NCI-H446 treated with DMSO at 0.1 percent for 48 hours (cell line): ENCODE measurements at places on chromosomes 1 and 21.

DNA sequence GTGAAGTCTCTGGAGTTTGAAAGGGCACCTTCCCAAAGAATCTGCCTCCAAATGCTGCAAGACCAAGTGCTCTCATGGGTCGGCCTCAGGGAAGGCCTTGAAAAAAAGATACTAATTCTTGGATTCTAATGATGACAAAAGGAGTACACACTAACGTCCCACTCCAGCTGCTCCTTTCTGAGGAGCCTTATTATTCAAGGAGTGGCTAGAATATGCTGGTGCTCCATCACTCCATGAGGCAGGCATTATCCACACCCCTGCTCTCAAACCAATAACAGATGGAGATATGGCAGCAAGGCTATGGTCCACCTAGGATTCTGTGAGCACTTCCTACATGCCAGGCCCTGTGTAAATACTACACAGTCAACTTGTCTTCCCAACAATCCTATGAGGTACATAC is 54.4 kb downstream of the FAM78B start:
- DNase-seq, result no peak

DNA sequence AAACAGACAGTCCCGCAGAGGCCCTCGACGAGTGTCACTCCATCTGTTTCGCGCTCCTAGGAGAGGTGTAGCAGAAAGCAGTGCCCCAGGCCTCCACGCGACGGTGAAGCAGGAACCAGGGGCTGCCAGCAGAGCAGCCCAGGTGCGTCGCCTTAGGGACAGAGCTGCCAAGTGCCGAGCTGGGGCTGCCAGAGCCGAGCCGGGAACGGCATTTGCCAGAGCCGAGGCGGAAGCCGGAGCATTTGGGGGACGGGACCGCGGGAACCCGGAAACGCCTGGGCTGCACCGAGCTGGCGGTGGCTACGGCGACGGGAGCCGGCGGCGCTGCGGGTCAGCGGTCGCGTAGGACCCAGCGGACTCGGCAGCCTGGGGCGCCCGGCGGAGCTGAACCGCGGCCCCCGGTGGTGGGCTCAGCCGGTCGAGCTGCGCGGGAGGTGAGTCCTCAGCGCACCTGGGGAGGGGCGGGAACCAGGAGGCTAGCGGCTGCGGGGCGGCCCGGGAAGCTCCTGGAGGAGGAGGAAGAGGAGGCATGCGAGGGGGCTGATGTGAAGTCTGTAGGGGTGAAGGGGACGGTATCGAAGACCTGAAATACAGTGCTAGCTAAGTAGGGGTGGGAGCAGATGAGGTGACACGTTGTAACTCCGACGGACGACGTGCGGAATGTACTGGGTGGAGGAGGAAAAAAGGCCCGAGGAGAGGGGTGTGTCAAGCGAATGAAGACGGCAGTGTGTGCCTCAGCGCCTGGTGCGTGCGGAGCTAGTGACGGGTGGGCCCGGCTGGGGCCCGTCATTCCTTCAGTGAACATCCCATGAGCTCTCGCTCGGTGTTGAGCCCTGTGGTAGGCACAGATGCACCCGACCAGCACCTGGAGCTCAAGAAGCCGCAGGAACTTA is at the start of gene SLC35A3:
Gene SLC35A3, plus strand, starts transcription at position 268 of the 893 bp plus-strand sequence. CDS start 23,559 bp downstream, outside the sequence.
- DNase-seq, result peak; percentile 27

GRCh38 chr1:44895919-44896734 is 53.1 kb upstream of the PTCH2 start:
- no peak for DNase-seq

DNA sequence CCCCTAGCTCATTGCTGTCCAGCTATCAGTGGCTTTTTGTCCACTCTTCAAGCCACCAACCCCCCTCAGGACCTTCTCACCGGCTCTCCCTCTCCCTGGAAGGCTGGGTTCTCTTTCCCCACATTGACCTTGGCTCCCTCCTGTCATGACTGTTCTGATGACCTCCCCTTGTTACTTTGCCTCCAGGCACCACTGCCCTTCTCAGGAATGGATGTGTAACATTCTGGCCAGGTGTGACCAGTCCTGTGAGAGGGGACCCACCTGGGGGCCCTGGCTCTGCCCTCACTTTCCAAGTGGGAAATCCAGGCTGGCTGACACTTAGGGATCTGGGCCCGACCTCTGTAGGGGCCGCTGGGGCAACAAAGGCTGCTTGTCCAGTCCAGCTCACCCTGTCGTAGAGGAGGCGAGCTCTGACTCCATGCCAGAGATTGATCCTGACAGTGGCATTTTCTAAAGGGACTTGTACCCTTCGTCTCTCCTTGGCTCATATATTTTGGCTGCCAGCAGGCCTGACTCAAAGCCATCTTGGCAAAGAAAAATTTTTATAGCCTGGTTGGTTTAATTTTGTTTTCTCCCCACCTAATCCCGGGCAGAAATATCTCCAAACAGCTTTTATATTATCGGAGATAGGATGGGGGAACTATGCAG is 37.9 kb upstream of the USP24 start:
- DNase-seq, result no peak

DNA sequence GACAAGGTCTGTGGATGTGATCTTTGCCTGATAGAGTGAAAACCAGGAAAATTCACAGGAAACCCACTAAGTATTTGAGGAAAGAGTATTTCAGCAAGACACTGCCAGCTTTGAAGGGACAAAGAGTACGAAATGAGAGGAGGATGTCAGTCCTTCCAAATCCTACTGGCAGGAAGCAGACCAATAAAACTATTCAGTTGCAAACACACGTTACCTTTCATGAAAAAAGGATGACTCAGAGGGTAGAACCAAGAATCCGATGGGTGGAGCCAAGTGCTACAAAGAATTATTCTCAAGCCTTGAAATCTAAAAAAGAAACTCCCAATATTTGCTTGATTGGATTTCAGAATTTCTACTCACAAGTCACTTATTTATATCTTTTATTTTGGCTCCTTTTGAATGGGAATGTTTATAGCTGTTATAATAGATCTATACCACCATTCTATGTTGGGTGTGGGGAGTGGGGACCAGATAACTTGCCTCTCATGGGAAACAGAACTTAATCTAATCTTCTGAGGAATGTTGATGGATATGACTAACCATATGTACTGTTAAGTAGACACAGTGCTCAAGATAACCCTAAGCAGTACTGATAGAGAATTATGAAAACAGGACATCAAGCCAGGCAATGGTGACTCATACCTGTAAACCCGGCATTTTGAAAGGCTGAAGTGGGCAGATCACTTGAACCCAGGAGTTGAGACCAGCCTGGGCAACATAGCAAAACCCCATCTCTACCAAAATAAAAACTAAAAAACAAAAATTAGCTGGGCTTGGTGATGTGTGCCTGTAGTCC is 19.3 kb upstream of the HEATR1 start:
- no peak for DNase-seq
